Fibroblast of skin of scalp (primary cell): ENCODE measurements at places on chromosomes 7 and 10.

DNA sequence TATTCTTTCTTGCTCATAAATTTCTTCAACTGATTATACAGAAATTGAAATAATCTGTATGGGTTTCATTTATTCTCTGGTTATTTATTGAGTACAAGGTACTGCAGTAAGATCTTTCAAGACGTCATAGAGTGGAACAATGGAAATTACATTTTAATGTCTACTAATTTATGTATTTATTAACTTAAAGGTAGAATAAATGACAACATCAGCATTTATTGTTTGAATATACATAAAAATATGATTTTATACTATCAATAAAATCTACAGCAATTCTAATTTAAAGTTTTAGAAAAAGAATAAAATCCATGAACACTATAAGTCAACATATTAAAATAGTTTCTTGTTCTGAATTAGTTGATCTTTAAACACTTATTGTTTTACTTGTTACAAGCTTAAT lies 158.5 kb downstream of the AGMO start:
- DNase-seq = no peak

DNA sequence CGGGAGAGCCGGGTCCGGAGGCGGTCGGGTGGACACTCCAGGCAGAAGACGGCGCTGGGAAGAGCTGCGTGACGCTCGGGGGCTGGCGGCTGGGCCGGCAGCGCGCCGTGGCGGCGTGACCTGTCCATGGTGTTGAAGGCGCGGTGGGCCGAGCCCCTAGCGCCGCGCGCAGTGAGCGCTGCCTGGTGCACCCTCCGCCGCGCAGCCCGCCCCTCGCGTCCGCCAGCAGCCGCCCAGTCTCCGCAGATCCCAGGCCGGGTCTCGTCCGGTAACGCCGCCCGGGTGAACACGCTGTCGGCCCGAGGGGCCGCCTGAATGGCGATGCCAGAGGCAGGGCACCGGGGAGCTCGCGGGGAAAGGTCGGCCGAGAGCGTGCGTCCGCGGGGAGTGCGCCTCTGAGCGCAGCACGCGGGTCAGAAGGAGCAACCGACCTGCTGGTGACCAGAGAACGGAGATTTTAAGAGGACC lies 657 bp upstream of the TMEM178B start:
- DNase-seq = peak; percentile 15

DNA sequence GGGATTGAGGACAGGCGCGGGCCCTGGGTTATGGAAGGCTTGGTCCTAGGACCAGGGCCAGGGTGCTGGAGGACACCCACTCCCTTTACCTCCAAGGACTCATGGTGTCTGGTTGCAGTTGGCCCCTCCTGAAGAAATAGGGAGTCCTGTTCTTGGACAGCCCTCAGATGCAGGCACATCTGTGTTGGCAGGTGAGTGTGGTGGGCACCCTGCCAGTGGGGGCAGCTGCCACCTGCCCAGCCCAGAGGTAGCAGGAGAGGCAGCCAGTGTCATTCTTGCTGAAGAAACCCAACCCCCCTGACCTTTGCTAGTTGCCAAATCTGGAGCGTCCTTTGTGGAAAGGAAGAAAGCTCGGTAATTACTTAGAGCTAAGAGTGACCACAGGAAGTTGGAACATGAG lies 8.3 kb downstream of the GALNT17 start:
- DNase-seq = no peak

DNA sequence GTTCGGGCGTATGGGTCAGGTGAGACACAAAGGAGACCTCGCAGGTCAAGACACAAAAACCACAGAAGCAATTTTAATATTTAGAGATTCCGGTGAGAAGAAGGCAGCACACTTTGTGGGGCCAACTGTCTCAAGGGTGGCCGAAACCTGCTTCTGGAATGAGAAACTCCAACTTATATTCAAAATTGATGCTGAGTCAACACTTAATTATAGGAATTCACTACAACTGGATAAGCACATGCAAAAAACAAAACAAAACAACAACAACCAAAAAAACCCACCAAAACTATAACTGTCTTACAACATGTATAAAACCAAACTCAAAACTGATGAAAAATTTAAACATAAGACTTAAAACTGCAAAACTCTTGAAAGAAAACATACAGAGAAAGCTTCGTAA lies 593.3 kb downstream of the POM121L12 start:
- DNase-seq = no peak

DNA sequence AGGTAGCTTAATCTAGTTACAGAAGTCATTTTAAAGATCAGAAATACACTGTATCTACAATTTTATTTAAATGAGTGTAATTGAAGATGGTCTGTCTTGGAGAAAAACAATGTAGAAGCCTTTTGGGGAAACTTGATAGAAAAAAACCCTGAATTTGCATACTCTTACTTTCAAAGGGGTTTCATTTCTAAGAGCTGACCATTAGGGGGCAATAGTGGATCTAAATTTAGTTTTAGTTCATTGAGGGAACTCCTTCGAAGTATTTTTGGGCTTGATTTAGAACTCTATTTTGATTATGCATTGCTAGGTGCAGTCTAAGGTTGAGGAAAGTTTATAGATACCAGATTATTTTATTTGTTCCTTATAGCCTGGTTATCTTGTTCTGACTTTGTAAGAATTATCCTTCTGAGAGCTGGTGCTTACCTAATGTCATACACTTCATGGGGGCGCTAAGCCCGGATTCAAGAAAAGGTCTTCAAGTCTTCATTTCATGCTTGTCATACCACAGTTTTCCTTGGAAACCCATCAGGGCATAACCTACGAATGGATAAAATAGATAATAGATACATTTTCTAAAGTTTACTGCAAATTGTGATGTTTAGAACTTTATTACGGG lies 69.1 kb upstream of the MXI1 start:
- peak; percentile 69 for DNase-seq

- DNase-seq = peak; percentile 96
Observed at GRCh38 chr10:44195112-44196007, 189.5 kb downstream of the CXCL12 start.

GRCh38 chr10:131875501-131875900 lies 25.3 kb upstream of the PPP2R2D start:
- no peak for DNase-seq

- DNase-seq = no peak
Observed at GRCh38 chr10:89645742-89646172, 715 bp upstream of the PANK1 start.

DNA sequence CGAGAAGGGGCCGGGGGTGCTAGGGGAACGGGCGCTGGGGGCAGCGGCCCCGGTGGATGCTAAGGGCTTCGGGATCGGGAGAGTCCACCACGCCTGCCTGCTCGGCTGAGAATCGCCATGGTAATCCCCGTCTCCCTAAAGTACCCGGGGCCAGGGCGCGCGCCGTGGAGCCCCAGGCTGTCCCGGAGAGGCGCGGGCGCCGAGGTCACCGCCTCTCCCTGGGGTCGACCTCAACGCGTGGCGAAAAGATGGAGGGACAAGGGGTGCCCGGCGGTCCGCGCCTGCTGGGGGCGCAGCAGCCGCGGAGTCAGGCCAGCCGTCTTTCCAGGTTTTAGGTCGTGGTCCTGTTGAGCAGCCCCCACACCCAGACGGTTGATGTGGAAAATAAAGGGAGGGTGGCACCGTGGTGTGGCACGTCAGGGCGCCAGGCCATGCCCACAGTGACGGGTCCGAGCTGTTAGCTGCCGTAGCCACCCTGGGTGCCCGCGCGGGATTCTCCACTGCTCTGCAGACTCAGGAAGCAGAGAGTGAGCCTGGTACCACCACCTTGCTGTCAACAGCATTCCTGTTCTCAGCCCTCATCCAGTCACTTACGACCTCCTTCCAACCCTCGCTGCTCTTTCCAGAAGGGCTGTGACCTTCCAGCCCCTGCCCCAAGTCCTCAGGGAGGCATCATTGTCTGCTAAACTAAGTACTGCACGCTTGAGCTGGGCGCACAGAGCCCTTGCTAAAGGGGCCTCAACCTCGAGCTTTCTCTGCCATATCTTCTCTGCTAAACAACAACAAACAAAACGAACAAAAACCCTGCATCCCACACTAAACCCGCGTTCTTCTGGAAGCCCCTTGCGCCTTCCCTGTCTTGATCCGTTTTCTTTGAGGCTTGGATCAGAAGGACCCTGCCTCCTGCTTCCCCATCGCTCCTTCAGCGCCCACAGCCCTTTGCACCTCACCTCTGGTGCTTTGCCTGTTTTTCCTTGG lies 666 bp downstream of the SMKR1 start:
- DNase-seq = no peak

DNA sequence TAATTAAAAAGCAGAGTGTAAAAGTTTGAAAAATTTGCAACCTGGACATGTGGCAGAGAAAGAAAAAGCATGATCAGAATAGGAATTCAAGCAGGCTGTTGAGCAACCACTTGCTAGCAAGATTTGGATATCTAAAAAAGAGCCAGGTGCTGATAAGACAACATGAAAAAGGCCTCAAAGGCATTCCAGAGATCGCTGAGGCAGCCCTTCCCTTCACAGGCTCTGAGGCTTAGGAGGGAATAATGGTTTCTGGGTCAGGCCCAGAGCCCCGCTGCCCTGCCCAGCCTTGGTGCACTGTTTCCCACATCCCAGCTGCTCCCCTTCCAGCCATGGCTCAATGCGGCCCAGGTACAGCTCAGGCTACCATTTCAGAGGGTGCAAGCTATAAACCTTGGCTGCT lies 64.1 kb upstream of the EEPD1 start:
- no peak for DNase-seq
